ENCODE measurements at places on chromosomes 6 and 20.

DNA sequence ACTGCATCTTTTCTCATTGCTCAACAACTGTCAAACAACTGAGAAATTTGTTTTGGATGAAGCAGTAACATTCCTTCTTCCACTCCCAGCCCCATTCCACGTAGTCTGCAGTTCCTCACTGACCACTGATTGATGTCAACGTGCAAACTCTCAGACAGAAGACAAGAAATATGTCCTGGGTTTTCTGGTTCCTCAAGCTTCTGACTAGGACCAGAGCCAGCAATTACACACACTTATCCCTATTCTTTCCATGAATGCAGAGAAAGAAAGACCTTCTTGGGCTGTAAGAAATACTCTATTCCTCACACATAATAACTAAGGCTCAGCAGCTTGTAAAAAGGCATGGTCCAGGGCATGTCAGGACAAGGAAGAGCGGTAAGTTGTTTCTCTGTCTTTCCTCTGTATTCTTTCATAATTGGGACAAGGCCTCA is 790.1 kb upstream of the SLC35B3 start:
- no peak for DNase-seq

DNA sequence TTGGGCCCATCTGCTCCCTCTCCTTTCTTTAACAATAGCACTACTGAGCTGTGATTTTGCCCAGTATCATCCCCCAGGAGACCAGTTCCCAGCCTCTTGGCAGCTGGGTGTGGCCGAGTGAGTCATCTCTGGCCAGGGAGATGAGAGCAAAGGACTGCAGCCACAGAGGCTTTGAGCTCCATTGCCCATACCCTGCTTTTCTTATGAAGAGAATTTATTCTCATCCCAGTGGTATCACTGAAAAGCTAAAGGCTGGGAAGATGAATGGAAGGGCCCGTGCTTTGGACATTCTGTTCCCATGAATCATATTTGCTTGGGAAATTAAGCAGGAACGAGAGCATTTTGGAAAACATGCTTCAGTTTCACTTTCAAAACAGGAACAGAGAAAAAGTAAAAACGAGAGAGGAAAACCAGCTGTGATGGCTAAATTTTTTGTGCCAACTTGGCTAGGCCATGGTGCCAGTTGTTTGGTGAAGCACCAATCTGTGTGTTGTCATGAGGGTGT is 14.9 kb downstream of the CST3 start:
- DNase-seq, result no peak

GRCh38 chr20:44404204-44405181 is 49.0 kb downstream of the HNF4A start:
- DNase-seq, result no peak

DNA sequence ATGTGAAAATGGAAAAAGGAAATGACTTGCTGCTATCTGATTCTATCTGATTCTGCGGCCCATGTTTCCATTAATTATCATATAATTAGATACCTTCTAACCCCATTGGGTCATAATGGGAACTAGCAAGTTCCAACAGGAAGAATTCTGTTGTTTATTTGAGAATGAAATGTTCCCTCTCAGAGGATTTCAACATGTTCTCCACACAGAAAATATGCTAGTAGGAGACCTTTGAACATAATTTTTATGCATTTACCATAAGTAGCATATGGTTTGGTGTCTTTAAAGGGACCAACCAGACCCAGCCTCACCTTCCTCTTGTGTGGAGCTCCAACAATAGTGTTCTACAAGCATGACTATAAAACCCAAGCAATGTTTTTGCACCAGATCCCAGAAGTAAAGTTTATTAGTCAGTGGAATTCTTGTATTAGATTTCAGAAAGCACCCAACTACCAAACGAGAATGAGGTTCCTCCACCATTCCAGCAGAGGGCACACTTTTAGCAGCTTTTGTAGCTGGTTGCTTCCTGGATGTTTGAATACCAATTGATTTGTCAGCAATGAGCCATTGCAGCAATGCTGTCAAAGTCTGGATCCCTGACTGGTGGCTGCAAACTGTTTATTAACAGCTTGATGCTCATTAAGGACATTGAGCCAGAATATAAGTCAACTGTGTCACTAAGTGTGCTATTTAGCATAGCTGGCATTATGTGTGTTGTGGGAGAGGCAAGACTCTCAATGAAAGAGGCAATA is 143.6 kb upstream of the GJE1 start:
- DNase-seq, result peak; percentile 35

DNA sequence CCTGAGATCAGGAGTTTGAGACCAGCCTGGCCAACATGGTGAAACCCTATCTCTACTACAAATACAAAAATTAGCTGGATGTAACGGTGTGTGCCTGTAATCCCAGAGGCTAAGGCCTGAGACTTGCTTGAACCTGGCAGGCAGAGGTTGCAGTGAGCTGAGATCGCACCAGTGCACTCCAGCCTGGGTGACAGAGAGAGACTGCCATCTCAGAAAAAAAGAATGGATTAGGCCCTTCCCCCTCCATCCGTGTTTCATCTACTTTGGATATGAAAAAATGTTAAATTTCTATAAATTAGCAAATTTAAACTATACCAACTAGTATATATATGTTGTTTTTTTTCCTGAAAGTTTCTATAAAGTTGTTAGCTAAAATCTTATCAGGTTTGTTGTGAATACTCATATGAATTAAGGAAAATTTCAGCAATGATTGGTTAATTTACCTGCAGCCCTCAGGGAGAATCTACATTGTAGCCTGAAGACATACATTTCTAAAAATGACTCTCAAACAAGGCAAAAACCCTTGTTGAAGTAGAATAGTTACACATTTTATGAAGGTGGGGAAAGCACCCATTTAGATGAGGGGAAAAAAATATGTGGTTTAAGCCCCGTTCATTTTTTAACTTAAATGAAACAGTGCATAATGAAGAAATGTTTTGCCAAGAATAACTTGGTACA is 120.9 kb downstream of the TIAM2 start:
- DNase-seq, result no peak

DNA sequence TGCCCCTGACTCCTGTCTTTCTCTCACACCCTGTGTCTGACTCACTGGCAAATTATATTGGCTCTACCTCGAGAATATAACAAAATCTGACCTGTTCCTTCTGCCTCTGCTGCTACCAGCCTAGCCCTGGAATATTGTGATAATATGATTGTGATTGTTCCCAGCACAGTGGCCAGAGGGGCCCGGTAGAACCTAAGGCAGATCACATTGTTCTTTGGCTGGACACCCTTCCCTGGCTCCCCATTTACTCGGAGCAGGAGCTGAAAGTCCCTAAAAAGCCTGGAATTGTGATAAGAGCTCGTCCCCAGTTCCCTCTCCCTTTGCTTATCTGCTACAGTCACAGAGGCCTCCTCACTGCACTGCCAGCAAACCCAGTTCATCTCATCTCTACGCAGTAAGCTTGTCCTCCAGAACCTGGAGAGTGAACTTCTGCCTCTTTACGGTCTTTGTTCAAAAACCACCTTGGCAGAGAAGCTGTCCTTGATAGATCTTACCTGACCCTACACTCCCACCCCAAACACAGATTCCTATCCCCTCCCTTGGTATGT is 21.8 kb downstream of the SERPINB6 start:
- no peak for DNase-seq

- DNase-seq, result no peak
These were observed 188.6 kb downstream of the BMP2 start for GRCh38 chr20:6956056-6956455.

DNA sequence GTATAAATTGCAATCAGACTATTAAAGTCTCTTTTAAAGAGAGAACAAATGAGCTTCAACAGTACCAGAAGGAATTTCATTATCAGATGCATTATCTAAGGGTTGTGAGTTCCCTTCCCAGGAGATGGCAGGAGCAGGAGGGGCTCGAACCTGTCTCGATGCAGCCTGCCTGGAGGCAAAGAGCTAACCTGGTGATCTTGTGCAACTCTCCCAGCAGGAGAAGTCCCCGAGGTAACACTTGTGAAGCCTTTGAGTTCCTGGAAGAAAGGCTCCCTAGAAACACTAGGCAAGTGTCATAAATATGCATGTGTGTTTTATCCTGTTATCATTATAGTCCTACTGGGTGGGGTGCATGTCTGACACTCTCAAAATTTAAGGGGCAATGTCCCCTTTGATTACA is 232.2 kb upstream of the ARID1B start:
- DNase-seq, result no peak

DNA sequence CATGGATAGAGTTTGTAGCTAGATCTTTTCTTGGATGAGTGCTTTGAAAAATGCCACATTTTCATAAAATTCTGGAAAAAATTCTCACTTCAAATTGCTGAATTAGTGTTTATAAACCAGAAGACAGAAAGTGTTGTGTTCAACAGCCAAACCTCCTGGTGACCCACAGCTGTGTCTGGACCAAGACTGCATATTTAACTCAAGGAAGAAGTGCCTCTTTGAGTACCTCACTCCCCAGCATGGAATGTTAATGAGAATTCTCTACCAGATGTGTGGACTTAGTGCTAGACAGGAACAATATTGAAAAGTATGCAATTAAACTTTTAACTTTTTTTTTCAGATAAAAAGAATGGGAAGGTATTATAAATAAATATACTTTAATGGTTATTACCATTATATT is 609.3 kb downstream of the COL12A1 start:
- no peak for DNase-seq

- no peak for DNase-seq
These were observed 45.1 kb downstream of the ADGRF1 start for GRCh38 chr6:46996860-46997641.

DNA sequence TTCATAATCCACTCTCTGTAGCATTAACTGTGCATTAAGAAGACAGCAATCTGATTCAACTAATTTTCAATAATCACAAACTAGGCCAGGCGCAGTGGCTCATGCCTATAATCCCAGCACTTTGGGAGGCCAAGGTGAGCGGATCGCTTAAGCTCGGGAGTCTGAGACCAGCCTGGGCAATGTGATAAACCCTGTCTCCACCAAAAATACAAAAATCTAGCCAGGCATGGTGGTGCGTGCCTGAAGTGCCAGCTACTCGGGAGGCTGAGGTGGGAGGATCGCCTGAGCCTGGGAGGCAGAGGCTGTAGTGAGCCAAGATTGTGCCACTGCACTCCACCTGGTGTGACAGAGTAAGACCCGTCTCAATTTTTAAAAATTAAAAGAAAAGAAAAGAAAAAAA is 29.5 kb downstream of the SERPINB9 start:
- no peak for DNase-seq

All from activated T-cell treated with anti-CD3 and anti-CD28 coated beads, Interleukin-2, amount 50 U/mL, for 72 hours (primary cell).